ENCODE measurements at places on chromosomes 6 and 20.

DNA sequence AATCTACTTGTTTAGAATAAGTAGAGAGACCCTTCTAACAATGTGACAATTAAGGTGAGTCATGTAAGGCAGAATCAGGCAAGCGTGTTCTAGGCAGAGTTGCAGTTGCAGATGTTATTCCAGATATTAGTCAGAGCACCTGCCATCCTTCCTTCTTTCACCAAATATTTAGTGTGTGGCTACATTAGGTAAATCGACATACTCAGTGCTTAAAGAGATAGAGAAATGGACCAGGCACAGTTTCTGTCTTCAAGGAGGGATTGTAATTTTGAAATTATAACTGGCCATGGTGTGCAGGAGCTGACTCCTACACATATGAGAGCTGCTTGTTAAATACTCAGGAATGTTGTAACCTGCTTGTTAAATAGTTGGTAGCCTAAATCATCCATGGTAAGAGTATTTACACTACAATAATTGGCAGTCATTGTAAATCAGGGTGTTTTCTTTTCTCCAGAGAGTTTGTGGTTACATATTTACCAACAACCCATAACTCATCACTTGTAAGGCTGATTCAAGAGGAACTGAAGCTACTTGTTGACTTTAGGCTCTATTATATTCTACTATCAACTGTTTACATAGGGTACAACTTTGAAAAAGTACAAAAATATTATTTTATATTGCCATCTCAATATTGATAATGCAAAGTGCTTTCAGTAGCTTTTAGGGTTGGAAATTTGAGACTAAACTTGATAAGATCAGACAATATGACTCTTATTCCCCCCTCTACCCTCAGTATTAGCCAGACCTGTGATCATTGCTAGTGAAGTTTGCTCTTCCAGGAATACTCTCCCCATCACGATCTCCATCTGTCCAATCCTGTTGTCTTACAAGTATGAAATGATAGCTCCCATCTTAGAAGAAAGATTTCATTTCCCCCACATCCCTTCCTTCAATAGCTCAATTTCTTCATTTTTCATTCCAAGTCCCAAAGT is 607.1 kb downstream of the COL12A1 start:
- DNase-seq, result no peak

DNA sequence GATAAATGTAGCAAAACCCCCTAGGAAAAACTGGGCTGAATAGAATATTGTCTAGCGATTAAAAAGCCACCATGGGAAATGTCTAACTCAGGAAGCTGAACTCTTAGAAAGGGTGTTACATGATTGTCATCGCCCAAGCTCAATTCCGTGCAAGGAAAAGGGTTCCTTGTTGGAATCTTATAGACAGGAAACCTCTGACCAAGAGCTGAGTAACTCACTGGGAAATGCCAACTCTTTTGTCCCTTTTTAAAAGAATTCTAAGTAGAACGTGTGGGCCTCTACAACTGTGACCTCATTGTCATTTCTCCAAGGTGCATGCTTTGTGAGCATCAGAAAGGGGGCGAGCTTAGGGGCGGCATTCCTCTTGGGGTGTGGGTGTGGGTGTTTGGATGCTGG is 88.1 kb downstream of the SYNJ2 start:
- no peak for DNase-seq

- no peak for DNase-seq
Measured at GRCh38 chr6:1516742-1517520, 92.8 kb upstream of the FOXC1 start.

DNA sequence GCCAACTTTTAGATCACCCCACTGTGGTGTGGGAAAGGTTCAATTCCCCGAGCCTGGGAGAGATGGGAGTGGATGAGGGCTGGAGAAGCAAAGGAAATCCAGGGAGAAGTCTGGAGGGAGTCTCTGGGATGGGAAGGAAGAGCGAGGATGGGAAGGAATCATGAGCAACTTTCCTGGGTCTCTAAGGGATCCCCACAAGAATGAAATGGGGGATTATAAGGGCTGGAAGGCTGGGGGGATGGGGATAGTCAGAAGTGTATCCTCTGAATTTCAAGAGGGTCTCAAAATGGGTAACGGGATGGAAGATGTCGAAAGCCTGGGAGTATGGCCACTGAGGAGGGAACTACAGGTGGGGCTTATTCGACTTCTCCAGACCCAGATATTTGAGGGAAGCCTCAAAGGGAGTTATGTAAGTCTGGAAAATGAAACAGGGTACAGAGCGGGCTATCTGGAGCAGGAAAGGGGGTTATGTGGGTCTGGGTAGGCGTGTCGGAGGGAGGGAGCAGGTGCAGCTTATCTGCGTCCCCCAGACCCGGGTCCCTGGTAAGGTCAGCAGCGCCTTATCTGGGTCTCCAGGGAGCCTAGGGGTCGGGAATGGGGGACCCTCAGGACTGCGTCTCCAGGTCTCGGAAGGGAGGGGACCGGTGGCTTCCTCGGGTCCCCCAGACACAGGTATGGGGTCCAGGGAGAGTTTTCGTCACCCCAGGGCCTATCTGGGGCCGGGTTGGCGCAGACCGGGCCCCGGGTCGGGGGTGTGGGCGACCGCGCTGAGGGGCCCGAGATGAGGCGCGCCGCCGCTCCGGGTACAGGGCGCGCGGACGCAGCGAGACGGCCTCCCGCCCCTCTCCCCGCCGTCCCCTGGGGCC is 550 bp downstream of the PLAGL2 start:
- peak; percentile 15 for DNase-seq

DNA sequence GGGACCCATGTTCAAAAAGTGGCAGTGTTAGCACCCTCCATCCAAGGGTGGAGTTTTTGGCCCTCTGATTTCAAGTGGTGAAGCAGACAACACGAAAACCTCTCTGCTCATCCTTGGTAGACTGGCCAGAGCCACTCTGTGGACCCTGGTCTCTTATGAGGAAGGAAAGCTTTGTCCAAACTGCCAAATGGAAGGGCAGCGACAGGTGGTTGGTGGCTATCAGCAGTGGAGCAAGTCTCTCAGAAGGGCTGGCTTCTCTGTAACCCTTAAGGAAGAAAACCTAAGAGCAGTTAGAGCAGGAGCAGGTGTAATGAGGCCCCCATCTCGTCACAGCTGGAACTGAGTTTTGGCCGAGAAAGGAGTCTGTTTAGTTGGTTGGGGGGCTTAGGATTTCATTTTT is 155.8 kb downstream of the SLC16A10 start:
- no peak for DNase-seq

GRCh38 chr20:53657279-53657678 is 63.6 kb upstream of the ZNF217 start:
- no peak for DNase-seq

GRCh38 chr6:141426400-141426980 is 706.2 kb upstream of the GJE1 start:
- no peak for DNase-seq

DNA sequence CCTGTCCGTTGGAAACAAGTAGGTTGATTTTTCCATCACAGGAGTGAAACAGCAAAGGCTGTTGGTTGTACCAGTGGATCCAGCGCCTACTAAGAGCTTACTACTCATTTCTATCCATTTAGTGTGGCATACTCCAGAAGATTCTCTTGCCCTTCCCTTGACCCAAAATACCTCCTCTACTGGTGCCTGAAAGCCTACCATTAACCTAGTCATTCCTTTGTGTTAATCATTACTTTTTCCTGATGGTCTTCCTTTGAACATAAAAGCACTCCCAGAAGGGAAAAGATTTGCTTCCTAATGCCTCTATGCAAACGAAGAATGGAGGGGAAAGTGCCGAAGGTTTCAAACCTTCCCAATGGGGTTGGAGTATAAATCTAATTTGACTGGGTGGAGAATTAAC is 123.3 kb downstream of the QRSL1 start:
- DNase-seq, result no peak

- DNase-seq, result no peak
Measured at GRCh38 chr6:7100072-7100752, 7.5 kb upstream of the RREB1 start.

DNA sequence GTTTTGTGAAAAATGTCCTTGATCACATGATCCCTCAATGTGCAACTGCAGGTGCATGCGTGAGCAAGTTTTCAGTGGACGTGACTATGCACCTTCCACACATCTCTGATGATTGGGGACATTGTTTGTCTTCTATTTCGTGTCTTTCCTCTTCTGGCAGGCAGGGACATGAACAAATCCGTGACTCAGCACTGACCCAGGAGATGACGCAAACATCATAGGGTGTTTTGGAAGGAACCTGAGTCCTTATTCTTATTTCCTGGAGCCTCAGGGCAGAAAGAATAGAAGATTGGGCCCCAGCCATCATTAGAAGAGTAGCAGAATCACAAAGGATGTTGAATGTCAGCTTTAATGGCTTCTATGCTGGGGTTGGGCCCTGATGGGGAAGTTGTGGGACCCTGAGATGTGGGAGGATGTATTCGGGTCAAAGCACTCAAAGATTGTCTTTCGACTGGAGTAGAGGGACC is 11.9 kb upstream of the SIRPD start:
- DNase-seq, result no peak

DNA sequence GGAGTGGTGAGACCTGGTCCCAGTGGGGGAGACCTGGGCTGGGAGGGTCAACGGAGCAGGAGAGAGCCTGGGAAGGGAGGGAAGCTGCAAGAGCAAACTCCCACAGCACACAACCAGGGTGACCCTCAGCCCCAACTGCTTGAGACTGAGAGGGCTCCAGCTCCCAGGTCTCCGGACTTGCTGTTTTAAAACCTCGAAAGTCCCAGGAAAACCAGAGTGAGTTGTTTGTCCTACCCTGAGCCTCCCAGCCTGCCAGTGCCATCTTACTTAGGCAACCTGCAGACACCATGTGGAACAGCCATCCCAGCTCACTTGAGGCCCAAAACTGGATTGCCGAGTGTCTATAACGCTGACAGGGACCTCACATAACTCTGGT is 4.8 kb upstream of the NTSR1 start:
- DNase-seq, result no peak

GRCh38 chr6:169805242-169805838 is 53.9 kb downstream of the ERMARD start:
- DNase-seq, result no peak

DNA sequence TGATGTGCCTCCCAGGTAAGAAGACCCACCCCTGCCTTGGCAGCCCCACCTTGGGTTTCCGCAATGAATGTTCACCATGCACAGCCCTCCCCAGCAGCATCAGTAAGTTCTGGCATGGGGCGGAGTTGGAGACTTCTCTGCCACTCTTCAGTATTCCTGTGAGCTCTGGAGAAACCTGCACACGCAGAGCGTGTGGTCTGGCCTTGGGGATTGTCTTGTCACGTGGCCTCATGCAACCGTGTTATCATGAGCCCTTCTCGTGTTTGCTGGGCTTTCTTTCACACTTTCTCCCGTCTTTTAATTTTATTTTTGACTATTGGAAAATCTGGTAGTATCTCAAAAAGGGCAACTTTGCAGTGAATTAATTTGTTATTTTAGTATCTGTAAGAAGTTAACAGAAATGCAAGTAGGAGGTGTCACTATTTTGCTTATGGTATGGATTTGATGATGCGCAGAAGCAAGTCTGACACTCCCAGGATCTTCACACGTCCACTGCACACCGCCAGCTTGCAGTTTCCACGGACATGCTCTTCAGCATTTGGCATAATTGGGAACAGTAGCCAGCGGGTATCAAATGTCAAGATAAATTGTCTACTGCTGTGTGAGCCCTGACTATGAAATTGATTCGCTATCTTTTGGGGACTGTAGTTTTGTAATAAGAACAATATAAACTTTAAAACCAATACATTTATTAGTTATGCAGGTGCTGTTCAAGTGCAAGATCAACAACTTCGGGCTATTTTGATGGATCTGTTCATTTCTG is 463.5 kb downstream of the QKI start:
- DNase-seq, result no peak

GRCh38 chr6:128036808-128037570 is 136.1 kb upstream of the THEMIS start:
- no peak for DNase-seq

DNA sequence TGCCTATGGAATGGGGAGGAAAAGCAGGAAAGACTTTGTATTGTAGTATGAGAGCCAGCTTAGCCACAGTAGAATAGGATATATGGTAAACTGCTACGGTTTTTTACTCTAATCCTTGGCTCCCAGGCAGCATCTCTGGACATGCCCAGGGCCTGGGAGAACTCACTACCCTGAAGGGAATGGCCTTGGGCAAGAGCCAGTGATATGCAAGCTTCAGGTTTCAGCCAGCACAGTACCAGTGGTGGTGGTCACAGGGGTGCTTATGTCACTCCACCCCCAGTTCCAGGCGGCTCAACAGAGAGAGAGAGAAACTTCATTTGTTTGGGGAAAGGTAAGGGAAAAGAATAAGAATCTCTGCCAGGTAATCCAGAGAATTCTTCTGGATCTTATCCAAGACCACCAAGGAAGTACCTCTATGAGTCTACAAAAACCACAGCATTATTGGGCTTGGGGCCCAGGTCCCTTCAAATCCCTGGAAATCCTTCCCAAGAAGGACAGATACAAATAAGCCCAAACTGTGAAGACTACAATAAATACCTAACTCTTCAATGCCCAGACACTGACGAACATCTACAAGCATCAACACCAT is 121.2 kb downstream of the THBS2 start:
- DNase-seq, result no peak

DNA sequence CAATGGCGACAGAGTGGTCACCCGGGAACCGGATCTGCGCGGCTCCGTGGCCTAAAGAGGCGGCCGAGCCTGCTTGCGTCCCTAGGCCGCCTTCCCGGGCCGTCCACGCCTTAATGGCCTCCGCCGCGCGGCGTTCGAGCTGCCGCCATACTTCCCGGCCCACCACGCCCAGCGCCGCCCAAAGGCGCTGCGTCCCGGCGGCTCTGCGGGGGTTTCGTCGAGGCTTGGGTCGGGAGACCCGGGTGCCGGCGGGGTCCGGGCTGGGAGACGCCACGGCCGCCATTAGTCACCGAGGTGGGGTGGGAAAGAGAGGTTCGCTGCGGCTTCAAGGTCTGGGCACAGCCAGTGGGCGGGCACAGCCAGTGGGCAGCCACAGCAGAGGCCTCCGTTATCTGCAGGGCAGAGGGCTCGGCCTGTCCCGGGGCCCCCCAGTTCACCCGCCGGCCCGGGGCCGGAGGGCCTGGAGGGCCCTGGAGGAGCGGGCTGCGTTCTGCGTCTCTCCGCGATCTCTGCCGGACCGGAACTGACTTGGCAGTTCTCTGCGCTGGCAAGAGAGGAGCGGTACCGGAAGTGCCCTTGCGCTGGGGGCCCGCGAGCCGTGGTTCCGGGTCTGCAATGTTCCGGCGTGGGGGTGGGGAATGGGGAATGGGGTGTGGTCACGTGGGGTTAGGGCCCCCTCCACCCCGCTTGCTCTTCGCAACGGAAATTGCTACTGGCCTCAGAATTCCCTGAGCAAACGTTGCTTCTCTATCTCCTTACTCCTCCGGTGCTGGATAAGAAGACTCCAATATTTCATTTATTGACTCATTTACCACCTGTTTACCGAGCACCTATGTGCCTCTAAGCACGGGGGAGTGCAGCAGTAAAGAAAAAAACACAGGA is 82.3 kb downstream of the CNBD2 start:
- peak; percentile 95 for DNase-seq

GRCh38 chr20:34569598-34569997 is 11.1 kb downstream of the MAP1LC3A start:
- no peak for DNase-seq
